ENCODE measurements at places on chromosomes 1 and 21.

GRCh38 chr1:96234299-96234698 lies 487.3 kb upstream of the PTBP2 start:
- DNase-seq: no peak

- no peak for DNase-seq
These were observed 3.9 kb downstream of the ADIPOR1 start for GRCh38 chr1:202954057-202954745.

DNA sequence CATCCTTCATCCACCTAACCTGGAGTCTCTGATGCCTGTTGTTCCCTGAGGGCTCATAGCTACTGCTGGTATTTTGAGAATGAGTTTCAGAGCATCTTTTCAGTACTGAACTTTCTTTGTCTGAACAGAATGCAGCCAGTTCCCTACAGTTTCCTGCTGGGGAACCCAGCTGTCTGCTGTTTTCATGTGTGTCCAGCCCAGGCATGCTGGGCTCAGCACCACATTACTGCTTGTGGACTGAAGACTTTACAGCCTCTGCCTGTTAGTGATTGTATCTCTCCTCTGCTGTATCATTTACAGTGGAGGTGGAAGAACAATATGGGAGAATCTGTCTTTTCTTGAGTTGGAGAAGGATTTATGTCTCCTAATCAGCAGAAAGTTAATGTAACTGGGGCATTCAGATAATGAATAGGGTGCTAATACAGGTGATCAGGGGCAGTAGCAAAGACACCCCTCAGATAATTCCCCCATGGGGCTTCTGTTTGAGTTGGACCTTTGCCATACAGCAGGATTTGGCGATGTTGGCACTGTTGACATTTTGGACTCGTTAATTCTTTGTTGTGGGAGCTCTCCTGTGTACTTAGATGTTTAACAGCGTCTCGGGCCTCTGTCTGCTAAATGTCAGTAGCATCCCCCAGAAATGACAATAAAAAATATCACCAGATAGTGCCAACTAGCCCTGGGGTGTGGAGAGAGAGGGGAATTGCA lies 207.7 kb downstream of the HHAT start:
- no peak for DNase-seq

- no peak for DNase-seq
These were observed 7.4 kb upstream of the DEGS1 start for GRCh38 chr1:224175617-224176016.

DNA sequence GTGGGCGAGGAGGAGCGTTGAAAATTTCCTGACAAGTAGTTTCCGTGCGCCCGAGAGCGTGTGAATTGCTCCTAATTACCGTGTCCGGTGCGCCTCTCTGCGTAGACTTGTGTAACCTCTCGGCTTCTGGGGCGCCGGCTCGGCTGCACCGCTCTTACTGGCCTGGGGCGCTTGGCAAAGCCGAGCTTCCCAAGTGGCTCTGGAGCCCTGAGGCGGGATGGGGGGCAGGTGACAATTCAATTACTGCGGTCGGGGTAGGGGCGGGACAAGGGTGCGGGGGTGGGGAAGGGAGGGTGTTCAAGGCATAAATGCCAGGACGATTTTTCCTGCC lies 392 bp upstream of the DMRTA2 start:
- no peak for DNase-seq

Measured in activated B cell treated with CpG ODN at 0.5 μM for 24 hours (primary cell).